ENCODE measurements at places on chromosomes 11 and 22. TPM values are rescaled to one million over a fixed set of nuclear protein-coding genes. Genes with fewer than 3 reads are reported as not detected.

The SPI1 gene
- total RNA-seq, result not detected

The NNMT gene
- total RNA-seq, result not detected

The SSTR3 gene
- 10.1 TPM for total RNA-seq

The ASRGL1 gene
- total RNA-seq, result 0.84 TPM

The CPT1A gene
- 69.9 TPM for total RNA-seq

The CELSR1 gene
- total RNA-seq, result 0.20 TPM

The ROBO4 gene
- not detected for total RNA-seq

The CHST1 gene
- not detected for total RNA-seq

The RHOD gene
- total RNA-seq, result 0.35 TPM

The CHRNA10 gene
- total RNA-seq, result 3.0 TPM

The SAA2 gene
- not detected for total RNA-seq

The GAL3ST1 gene
- not detected for total RNA-seq
